D341Med (cell line): ENCODE measurements at places on chromosomes 13 and 19.

- DNase-seq: no peak
These were observed 426 bp downstream of the KLC3 start for GRCh38 chr19:45340899-45341453.

GRCh38 chr13:91879360-91879759 lies 480.9 kb downstream of the GPC5 start:
- DNase-seq: no peak

- DNase-seq: no peak
These were observed 231.5 kb upstream of the SPRY2 start for GRCh38 chr13:80572308-80572922.

DNA sequence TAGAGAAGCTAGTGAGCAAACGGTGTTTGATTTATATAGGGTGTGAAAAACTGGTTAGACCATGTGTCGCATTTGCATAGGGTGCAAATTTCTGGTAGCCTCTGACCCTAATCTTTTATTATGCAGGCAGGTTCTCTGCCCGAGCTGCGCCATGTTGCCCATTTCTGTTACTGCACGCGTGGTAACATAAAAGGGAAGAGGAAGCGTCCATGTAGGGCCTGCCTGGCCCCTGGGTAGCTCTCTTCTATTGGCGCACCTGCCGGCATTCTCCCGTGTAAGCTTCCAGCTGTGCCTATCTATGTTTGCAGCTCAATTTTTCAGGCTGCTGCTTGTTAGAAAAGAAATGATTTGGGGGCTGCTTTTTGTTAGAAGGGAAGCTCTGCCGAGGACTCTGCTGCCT lies 14.0 kb upstream of the CD70 start:
- DNase-seq: no peak

GRCh38 chr19:46392837-46393236 lies 20.5 kb downstream of the CCDC8 start:
- DNase-seq: no peak

GRCh38 chr19:2661615-2662014 lies 40.9 kb downstream of the GNG7 start:
- no peak for DNase-seq

- DNase-seq: no peak
These were observed 15.9 kb downstream of the FBXO17 start for GRCh38 chr19:38959618-38960017.

GRCh38 chr13:25148402-25148771 lies 23.7 kb downstream of the AMER2 start:
- no peak for DNase-seq

DNA sequence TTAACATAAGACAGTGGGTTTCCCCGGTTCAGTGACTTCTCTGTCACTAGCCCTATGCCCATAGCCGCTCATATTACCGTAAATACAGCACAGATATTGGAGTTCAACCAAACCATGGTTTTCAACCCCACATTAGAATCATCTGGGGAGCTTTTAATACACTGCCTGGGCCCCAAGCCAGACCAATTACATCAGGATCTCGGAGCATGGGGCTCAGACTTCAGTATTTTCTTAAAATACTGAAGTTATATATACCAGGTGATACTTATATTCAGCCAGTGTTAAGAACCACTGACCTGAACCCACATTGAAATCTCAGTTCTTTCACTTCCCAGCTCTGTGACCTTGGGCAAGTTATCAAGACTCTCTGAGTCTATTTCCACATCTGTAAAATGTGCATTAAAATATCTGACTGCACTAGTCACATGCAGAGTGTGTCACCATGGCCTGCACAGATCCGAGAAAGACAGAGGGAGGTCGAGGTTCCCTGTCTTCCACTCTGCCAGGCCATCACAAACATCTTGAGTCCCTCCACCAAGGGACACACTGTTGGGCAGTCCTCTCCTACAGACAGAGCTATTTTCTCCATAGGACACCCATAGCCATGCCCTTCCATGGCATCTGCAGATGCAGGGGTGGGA lies 32.2 kb upstream of the IPO5 start:
- no peak for DNase-seq

- no peak for DNase-seq
These were observed 551.2 kb downstream of the EFNB2 start for GRCh38 chr13:105984236-105984635.

DNA sequence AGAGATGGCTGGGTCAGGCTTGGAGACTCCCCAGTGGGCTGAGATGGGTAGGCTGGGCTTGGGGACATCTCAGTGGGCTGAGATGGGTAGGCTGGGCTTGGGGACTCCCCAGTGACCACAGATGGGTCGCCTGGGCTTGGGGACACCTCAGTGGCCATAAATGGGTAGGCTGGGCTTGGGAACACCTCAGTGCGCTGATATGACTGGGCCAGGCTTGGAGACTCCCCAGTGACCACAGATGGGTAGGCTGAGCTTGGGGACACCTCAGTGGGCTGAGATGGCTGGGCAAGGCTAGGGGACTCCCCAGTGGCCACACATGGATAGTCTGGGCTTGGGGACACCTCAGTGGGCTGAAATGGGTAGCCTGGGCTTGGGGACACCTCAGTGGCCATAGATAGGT lies 12.8 kb downstream of the IQCN start:
- no peak for DNase-seq

GRCh38 chr19:22532388-22533300 lies 101.5 kb upstream of the ZNF492 start:
- no peak for DNase-seq
